ENCODE measurements at places on chromosomes 2 and 18. TPM values are rescaled to one million over a fixed set of nuclear protein-coding genes. Genes with fewer than 3 reads are reported as not detected.

DNA sequence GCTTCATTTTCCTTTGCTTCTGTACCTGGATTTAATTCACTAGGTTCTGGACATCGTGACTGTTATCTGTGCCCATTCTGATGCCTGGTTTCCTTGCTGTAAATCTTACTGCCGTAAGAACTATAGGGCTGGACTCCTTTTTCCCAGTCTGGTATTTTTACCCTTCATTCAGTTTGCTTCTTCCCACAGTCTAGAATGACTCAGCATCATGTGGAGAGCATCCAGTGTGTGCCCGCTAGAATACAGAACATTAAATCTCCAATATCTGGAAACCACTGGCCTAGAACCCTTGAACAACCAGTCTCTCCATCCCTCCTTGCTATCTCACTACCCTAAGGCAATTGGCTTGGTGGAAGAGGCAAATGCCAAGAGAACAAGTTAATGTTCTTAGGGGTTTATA, 1075.4 kb upstream of the ZEB2 start:
- no peak for DNase-seq
- no peaks in the 10 kb centered on the region for H3K4me1 ChIP-seq
- no peak overlapping the region for H3K4me3 ChIP-seq
- H3K27ac ChIP-seq = no peak overlapping the region
- H3K27me3 ChIP-seq = no peaks in the 10 kb centered on the region

GRCh38 chr18:77876319-77876865, 626.7 kb downstream of the GALR1 start:
- no peak overlapping the region for H3K4me3 ChIP-seq
- no peaks in the 10 kb centered on the region for H3K27me3 ChIP-seq

The CHRNG gene
- not detected for total RNA-seq

DNA sequence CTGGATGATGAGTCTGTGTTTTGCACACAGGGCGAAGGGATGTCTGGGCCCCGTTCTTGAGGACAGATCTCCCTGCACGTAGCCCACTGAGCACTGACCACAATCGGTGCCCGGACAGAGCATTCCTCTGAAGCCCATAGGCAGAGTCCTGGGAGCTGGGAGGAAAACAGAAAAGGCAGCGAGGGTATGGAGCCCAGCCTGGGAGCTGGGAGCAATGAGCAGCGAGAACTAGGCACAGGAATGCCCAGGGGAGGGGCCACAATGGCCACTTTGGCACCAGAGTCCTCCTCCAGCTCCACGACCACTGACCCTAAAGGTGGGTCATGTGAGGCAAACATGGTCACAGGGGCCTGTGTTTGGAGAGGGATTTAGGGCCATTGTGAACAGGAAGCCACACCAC, 333.9 kb downstream of the EIPR1 start:
- no peaks in the 10 kb centered on the region for H3K36me3 ChIP-seq
- H3K27ac ChIP-seq = no peak overlapping the region
- peaks cover 3% of the 10 kb centered on the region for H3K27me3 ChIP-seq
- no peak for DNase-seq
- H3K4me3 ChIP-seq = no peak overlapping the region
- peaks cover 5% of the 10 kb centered on the region for H3K4me1 ChIP-seq

- H3K27me3 ChIP-seq = no peaks in the 10 kb centered on the region
- H3K4me3 ChIP-seq = no peak overlapping the region
- no peak for DNase-seq
- no peaks in the 10 kb centered on the region for H3K4me1 ChIP-seq
Observed at GRCh38 chr2:99922664-99923063, 219.7 kb downstream of the AFF3 start.

The AOX1 gene
- total RNA-seq = 18.0 TPM

All from stomach (tissue), 19 donors.